GOT3 (cell line): ENCODE measurements at places on chromosomes 3 and 15.

GRCh38 chr3:71327936-71328335 lies 255.6 kb downstream of the FOXP1 start:
- no peak for DNase-seq

DNA sequence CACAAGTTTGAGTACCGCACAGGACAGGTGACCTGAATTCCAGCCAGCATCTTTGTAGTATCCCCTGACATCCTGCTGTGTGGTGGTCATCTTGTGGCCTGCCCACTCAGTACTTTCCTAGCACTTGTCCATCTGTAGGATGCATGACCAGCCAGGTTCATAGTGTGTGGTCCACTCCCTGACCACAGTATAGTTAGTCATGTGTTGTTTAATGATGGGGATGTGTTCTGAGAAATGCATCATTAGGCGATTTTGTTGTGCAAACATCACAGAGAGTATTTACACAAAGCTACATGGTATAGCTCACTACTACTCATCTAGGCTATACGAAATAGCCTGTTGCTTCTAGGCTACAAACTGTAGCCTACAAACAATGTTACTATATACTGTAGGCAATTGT lies 16.9 kb upstream of the RBPMS2 start:
- no peak for DNase-seq

DNA sequence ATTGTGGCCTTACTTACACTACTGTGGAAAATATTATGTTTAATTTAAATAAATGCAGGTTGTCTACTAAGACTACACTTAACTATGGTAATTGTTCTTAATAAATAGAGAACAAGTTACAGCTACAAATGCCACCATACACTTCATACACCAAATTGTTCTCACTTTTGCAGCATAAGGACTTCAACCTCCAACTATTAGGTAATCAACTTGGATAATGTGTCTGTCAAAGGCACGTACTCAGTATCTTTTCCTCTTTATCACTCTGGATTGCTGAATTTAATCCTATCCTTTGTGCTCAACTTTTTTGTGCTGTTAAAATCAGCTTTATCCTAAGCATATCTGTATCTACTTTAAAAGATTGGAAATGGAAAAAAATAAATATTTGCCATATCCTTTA lies 41.6 kb upstream of the TMEM87A start:
- DNase-seq: no peak

DNA sequence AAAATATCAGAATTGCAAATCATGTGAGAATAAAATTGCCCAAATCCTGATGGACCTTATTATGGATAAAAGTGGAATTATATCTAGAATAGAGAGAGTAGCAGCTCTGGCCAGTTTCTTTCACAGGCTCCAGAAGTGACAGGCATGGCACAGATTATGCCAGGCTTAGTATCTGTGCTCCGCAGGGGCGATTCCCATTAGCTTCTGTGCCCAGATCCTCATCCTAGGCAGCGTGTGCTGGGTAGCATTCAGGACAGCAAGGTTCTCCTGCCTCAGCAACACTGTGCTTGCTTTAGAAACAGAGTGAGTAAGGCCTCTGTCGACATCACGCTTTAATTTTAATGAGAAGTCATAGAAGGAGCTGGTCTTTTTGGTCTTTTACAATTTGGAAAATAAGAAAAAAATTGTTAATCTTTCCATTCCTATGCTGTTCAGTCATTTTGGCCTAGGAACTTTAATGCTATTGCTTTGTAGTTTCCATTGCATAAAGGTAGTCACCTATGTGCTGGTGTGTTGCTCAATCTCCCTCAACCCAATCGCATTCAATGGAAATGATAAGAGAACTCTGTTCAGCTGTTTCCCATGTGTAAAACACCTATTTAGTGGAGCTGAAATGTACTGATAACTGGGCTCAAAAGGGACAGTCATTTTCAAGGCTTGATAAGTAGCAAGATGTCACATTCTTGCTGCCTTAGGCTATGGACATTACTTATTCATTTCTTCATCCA lies 770.1 kb downstream of the AGBL1 start:
- DNase-seq: no peak

- DNase-seq: no peak
Measured at GRCh38 chr3:175208326-175208725, 349.2 kb downstream of the NAALADL2 start.
